Activated naive CD4-positive, alpha-beta T cell (primary cell): ENCODE measurements at places on chromosomes 1 and 21.
A peak's percentile ranks its signal among the peaks of the same experiment; 100 is the strongest.

GRCh38 chr1:64686828-64687724 is 57.8 kb upstream of the RAVER2 start:
- DNase-seq, result peak; percentile 5

DNA sequence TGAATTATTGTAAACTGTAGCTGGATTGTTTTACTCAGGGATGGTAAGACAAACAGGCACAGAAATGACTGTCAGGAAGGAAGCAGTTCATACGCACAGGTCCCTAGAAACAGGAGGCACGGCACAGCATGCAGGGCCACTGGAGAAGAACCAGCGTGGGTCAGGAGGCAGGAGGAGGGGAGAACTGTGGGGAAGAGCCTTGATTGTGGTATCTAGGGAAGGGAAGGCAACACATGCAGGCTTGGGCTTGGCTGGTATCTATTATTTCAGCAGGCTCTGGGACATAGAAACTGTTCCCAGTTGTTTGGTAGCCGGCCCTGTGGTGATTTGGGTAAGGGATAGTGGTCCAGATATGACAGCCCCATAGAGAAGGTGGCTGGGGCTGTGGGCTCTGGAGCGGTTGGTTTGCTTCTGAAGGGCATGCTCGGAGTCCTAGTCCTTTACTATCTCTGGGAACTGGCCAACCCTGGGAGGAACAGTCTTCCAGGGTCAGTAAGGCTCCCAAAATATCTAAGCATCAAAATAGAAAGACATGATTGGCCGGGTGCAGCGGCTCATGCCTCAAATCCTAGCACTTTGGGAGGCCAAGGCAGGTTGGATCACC is 43.1 kb upstream of the CCSAP start:
- DNase-seq, result no peak

DNA sequence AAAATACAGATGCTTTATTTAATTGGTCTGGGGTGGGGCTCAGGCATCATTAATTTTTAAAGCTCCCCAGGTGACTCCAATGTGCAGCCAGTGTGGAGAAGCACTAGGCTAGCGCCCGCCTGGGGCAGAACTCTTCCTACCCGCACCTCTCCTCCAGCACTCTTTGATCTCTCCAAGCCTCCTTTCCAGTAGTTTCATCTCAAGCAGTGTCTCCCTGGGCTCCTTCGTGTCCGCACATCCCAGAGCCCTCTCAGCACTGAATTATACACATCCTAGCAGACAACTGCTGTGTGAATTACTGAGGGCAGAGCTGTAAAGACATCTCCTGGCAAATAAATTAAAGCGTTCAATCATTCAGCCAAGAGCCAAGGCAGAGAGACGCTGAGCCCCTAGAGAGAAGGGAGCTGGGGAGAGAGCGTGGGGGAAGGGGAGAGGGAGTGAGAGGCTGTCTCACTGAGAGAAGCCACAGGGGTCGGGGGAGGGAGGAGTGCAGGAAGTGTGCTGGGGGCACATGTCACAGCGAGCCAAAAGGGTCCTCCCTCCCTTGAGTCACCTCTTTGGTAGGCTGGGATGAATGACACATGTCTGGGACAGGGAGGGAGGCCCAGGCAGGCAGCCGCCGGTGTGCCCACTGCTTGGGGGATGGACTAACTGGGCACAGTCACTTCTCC is 21.0 kb upstream of the PARP1 start:
- no peak for DNase-seq

- no peak for DNase-seq
Observed at GRCh38 chr1:15997637-15998280, 6.3 kb upstream of the SRARP start.

GRCh38 chr1:208644401-208645160 is 400.4 kb upstream of the PLXNA2 start:
- no peak for DNase-seq
